ENCODE measurements at places on chromosomes 2 and 18. TPM values are rescaled to one million over a fixed set of nuclear protein-coding genes. Genes with fewer than 3 reads are reported as not detected.

The TAF4B gene
- 14.5 TPM for polyA plus RNA-seq

The STARD6 gene
- polyA plus RNA-seq = not detected

The SERPINE2 gene
- 46.7 TPM for polyA plus RNA-seq

The C2orf80 gene
- polyA plus RNA-seq = not detected

The OSBPL6 gene
- 0.71 TPM for polyA plus RNA-seq

Measured in naive thymus-derived CD4-positive, alpha-beta T cell (primary cell).